Progenitor cell of endocrine pancreas (in vitro differentiated cells): ENCODE measurements at places on chromosomes 5 and 9.

- DNase-seq: no peak
These were observed 34.2 kb downstream of the MEGF10 start for GRCh38 chr5:127324756-127325155.

GRCh38 chr5:73218552-73219171 is 45.7 kb downstream of the TMEM174 start:
- DNase-seq: no peak

DNA sequence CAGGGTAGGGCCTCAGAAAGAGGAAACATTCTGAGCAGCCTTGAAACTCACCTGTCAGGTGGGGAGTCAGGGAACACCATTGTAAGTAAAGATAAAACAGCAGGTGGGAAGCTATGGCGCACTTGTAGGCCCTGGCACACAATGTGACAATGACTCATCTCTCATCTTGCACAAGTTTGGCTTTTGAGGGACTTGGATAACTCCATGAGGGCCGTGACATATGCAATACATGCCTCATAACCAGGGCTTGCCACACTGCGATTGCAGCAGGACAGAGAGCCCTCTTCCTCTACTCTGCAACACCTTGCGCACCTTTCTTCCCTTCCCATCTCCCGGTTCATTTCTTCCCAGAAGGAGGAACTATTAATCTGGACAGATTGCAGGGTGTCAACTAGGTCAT is 144.9 kb downstream of the CEP120 start:
- DNase-seq: no peak

GRCh38 chr5:57499262-57500050 is 16.8 kb upstream of the ACTBL2 start:
- DNase-seq: no peak
